ENCODE measurements at places on chromosomes 7 and 10. TPM values are rescaled to one million over a fixed set of nuclear protein-coding genes. Genes with fewer than 3 reads are reported as not detected.
A peak's percentile ranks its signal among the peaks of the same experiment; 100 is the strongest.

Gene SMARCD3
- total RNA-seq: 53.1 TPM

Gene GIMAP8
- 44.4 TPM for total RNA-seq

DNA sequence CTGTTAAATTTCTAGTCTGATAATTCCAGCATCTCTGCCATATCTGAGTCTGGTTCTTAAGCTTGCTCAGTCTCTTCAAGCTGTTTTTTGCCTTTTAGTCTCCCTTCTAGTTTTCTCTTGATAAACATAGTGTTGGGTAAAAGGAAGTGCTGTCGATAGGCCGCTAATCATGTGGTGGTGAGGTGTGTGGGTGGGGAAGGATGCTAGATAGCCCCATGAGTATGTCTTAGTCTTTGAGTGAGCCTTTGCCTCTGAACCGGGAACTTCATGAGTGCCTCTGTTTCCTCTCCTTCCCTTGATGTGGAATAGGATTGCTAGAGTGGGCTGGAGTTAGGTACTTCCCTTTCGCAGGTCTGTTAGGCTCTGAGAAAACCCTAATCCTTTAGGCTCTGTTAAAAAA is 441.8 kb downstream of the INHBA start:
- DNase-seq: no peak
- no peaks in the 10 kb centered on the region for H3K4me1 ChIP-seq
- H3K27ac ChIP-seq: no peak overlapping the region
- no peaks in the 10 kb centered on the region for H3K36me3 ChIP-seq
- no peak overlapping the region for H3K4me3 ChIP-seq

- H3K4me1 ChIP-seq: peaks cover 61% of the 10 kb centered on the region
- H3K36me3 ChIP-seq: no peaks in the 10 kb centered on the region
- no peak overlapping the region for H3K27ac ChIP-seq
- H3K4me3 ChIP-seq: no peak overlapping the region
- DNase-seq: peak; percentile 67
- H3K27me3 ChIP-seq: no peaks in the 10 kb centered on the region
Measured at GRCh38 chr7:157339777-157340677, 3.2 kb downstream of the DNAJB6 start.
